ENCODE measurements at places on chromosomes 7 and 10. TPM values are rescaled to one million over a fixed set of nuclear protein-coding genes. Genes with fewer than 3 reads are reported as not detected.

MACC1 gene
- total RNA-seq, result not detected

ZNF655 gene
- 57.9 TPM for total RNA-seq

SFTPA1 gene
- total RNA-seq, result not detected

GRM3 gene
- total RNA-seq, result not detected

SOSTDC1 gene
- total RNA-seq, result not detected

NPFFR1 gene
- total RNA-seq, result not detected

GDF10 gene
- 0.09 TPM for total RNA-seq

SHOC2 gene
- 17.5 TPM for total RNA-seq

KNDC1 gene
- total RNA-seq, result 1.4 TPM

ACTL6B gene
- not detected for total RNA-seq

PRKAR1B gene
- total RNA-seq, result 25.3 TPM

IFIT3 gene
- 5.9 TPM for total RNA-seq

FEZF1 gene
- total RNA-seq, result not detected

GFRA1 gene
- 10.2 TPM for total RNA-seq

PRTFDC1 gene
- 17.2 TPM for total RNA-seq

SPDYE18 gene
- total RNA-seq, result not detected

SLC37A3 gene
- 29.0 TPM for total RNA-seq

UBTD1 gene
- 19.4 TPM for total RNA-seq

BNIP3 gene
- total RNA-seq, result 42.2 TPM

GIMAP2 gene
- not detected for total RNA-seq

JAKMIP3 gene
- total RNA-seq, result 1.5 TPM

EVX1 gene
- total RNA-seq, result not detected

CRHR2 gene
- not detected for total RNA-seq

GRM8 gene
- not detected for total RNA-seq
